ENCODE measurements at places on chromosomes 1 and 21.

GRCh38 chr21:34911360-34911759 is 137.7 kb downstream of the RUNX1 start:
- DNase-seq, result no peak

DNA sequence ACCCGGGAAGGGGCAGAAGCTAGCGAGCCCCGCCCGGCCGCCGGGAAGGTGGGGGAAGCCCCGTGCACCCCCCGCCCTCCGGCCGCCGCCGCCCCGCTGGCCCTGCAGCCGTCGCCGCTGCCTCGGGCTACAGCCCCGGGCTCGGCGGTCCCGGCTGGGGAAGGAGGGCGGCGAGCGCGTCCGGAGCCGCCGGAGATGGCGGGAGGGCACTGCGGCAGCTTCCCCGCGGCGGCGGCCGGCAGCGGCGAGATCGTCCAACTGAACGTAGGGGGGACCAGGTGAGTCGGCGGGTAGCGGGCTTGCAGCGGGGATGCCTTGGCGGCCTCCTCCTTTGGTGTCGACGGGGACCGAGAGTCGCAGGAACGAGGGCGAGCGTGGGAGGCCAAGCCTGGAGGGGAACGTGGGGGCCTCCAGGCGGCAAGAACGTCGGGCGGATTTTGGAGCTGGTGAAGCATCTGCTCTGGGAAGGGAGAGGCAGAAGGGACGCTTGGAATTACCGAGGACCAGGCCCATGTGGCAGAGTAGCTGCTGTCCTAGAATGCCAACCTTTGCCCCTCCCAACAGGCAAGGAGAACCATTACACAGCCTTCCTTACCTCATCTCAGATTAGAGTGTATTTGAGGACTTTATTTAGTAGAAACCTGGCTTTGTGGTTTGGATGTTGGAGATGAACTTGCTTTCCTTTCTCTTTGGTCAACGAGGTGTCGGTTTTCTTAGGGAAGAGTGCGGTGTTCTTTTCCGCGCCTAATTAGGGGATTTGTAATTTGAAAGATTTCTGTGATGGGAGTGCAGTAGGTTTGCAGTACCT is 591 bp downstream of the KCTD3 start:
- DNase-seq, result peak; percentile 4

DNA sequence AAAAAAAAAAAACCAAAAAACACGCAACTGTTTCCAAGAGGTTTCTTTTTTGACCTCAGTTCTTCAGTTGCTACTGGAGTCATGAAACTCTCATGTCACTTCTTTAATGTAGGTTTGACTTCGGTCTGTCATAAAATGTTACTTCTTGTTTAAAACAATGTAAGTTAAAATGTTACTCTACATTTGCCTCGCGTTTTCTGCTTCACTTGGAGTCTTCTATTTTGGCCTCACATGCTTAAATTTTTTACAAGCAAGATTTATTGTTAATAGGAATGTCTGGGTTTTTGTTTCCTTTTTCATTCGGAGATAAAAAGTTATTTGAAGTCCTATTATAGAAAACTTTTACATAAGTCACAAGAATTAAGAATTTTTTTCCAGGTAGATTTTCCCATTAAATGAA is 880.2 kb downstream of the LTN1 start:
- no peak for DNase-seq

DNA sequence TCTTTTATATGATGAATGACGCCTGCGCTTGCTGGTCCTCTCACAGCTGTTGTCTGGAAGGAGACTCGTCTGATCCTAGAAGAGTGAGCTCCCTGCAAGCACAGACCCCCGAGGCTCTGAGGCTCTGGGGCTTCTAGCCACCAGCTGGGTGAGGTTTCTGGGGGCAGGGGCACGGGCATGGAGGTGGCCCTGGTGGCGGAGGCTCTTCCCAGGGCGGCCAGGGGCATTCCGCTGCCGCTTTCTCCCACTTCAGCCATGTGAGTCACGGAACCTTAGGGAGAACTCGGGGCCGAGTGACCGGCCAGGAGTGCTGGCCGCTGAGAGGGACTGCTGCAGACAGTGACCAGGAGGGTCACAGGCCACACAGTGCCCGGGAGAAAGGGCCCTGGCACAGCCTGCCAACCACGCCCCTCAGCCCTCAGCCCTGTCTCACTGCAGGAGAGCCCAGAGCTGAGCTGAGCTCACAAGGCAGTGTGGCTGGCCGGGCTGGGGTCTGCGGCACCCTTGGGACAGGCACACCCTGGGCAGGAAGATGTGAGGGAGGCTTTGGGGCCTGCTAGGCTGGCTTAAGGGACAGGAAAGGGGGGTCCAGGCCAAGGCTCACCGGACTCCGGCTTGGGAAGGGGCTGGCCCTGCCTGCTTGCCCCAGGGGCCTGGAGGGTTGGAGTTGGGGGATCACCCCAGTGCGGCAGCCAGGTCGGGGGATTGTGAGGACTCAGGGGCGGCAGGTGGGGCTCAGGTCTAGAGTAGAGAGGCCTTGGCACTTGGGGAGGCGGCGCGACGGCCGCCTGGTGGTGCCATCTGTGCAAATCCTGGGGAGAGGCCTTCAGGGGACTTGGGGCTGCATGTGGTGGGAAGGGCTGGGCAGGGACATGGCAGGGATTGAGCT is 35.7 kb downstream of the MORN1 start:
- DNase-seq, result no peak

GRCh38 chr1:115230281-115230680 is 107.8 kb downstream of the NGF start:
- no peak for DNase-seq

DNA sequence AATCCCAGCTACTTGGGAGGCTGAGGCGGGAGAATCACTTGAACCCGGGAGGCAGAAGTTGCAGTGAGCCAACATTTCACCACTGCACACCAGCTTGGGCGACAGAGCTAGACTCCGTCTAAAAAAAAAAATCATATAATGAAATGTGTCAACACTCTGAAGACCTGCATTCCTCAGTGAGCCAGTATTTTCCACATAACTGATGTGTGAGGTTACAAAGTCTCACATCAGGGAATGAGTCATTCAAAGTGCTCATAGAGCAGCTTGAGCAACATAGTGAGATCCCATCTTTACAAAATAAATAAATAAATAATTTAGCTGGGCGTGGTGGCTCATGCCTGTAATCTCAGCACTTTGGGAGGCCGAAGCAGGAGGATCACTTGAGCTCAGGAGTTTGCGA is 65.5 kb downstream of the CASZ1 start:
- DNase-seq, result no peak

GRCh38 chr1:180112984-180113647 is 41.6 kb upstream of the QSOX1 start:
- no peak for DNase-seq

DNA sequence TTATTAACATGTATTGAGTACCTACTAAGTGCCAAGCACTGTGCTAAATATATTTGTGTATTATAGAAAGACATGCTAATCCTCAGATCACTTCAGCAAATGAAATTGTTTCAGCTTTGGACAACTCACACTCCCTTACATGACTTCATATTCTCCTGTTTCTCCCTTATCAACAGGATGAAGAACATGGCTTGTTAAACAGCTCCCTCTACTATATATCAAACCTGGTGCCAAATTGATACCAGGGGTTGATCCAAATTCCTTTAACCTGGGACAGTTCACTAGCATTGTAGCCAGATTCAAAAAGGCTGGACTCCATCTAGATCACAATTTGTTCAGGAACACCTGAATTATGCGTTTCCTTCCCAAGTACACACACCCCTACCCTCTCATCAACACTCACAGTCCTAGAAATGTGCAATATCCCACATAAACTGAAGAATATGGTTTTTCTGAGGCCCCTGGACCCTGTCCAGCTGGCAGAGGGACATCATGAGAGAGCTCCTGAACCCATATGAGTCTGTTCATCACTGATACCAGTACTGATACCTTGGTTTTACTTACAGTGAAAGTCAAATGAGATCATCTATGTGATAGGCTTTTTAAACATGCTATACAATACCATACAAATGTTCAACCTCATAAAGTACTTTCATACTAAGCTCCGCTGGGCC is 47.0 kb upstream of the PALMD start:
- DNase-seq, result no peak

- no peak for DNase-seq
Observed at GRCh38 chr1:168585937-168586336, 9.5 kb downstream of the XCL1 start.

GRCh38 chr1:107252271-107252670 is 111.4 kb downstream of the NTNG1 start:
- no peak for DNase-seq

DNA sequence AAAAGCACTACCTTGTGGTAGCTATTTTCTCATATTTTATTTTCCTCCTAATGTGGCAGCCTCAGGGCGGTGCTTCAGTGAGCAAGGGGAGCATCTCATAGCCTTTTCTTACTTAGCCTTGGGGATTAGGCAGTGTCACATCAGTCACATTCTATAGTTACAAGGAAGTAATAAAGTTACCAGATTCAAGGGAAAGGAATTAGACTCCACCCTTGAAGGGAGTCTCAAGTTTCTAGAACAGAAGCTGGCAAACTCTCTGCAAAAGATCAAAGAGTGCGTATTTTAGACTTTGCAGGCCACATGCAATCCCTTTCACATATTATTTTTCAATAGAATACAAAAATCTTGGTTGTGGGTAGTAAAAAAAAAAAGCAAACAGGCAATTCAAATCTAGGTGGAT is 350.4 kb downstream of the AMY1C start:
- DNase-seq, result no peak

DNA sequence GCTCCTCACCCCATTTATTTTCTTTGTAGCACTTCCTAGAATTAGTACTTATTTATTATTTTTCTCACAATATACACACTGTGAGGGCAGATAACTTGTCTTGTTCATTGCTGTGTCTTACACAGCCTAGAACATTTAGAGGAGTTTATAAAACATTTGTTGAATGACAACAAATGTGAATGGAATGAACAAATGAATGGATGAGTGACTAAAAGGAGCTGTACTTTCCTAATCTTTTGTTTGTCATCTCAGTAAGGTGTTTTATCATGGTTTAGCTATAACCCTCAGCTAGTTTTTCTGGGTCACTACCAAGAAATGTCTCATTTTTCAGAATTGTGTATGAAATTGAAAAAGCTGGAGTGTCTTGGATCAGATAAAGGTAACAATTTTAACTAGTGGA is 239.3 kb upstream of the KCNK2 start:
- no peak for DNase-seq

GRCh38 chr1:55443175-55443915 is 228.2 kb upstream of the USP24 start:
- DNase-seq, result no peak
